ENCODE measurements at places on chromosomes 2 and 18. TPM values are rescaled to one million over a fixed set of nuclear protein-coding genes. Genes with fewer than 3 reads are reported as not detected.
A peak's percentile ranks its signal among the peaks of the same experiment; 100 is the strongest.

GRCh38 chr2:12341215-12341614 is 375.5 kb upstream of the TRIB2 start:
- DNase-seq: no peak

ERBB4 gene
- total RNA-seq: 0.32 TPM

BOLL gene
- not detected for total RNA-seq

KCNIP3 gene
- total RNA-seq: 4.5 TPM

DNA sequence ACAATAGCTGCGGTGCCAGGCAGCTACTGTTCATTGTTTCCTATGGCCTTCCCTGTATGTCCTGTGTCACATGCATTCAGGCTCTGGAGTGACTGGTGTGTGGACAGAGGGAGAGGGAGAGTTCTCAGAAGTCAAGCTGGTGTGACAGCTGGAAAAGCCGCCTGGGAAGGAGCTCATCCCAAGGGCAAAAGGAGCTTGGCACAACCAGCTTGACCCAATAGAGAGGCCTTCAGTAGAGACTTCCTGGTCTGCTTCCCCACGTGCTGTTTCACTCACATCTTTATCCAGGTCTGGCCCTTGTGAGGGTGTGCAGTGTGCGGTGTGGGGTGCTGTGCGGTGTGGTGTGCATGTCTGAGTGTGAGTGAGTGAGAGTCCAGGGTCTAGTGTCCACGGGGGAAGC is 11.1 kb upstream of the NT5DC4 start:
- no peak for DNase-seq

- no peak for DNase-seq
Observed at GRCh38 chr18:13549880-13550232, 176.5 kb downstream of the FAM210A start.

- DNase-seq: no peak
Observed at GRCh38 chr2:119248311-119248710, 24.7 kb downstream of the STEAP3 start.

DNA sequence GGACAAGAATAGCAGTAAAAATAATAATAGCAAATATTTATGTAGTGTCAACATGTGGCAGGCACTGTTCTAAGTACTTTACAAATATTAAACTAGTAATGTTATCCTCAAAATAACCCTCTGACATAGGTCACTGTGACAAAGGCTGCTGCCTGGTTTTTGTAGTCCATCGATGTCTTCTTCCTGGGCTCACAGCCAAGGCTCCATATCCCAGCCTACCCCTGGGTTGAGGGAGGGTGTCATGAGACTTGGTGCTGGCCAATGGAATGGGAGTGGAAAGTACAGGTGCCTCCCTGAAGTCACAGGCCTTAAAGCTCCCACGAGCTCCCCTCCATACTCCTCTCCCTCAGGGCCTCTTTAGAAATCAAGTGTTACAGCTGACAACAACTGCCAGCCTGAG is 159.3 kb downstream of the CYRIA start:
- DNase-seq: no peak

- DNase-seq: no peak
Observed at GRCh38 chr2:85662899-85663593, 5.0 kb downstream of the SFTPB start.

DCDC2C gene
- total RNA-seq: not detected

GRCh38 chr2:96556441-96557330 is 20.1 kb downstream of the ARID5A start:
- peak; percentile 71 for DNase-seq

GPN1 gene
- total RNA-seq: 39.5 TPM

DNA sequence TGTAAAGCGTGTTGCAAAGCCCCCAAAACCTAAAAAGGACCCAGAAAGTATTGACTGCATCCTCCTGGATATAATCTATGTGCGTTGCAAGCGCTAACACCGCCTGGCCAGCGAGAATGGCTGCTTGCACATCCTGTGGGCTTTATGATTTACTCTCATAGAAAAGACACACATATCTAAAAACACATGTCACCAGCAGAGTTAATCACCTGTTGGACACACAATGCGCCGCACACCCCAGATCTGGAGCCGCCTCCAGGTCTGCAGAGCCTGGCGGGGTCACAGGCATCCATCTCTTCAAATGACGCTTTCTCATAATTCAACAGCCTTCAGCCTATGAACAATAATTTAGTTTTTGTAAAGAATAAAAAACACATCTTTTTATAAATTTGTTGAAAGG is 186.5 kb downstream of the RTP5 start:
- no peak for DNase-seq

DNA sequence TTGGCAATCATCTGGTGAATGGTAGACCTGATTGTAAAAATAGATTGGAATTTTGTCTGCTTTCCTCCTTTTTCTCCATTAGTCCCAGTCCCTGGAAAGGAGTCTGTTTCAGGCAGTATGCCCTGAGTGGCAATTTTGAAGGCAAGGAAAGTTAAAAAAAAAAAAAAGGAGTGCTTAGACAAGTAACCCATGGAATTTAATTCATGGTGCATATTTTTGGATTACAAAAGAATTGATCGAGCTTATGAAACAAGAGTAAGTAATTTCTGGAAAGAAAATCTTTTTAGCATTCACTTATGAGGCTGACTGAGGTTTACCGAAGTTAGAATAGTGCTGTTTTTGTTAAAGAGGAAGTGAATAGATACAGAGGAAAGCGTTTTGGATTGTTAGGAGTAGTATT is 29.4 kb upstream of the TMEM178A start:
- no peak for DNase-seq

FAM110C gene
- 0.62 TPM for total RNA-seq

GRCh38 chr2:158024288-158024898 is 77.3 kb upstream of the UPP2 start:
- DNase-seq: peak; percentile 48

DNA sequence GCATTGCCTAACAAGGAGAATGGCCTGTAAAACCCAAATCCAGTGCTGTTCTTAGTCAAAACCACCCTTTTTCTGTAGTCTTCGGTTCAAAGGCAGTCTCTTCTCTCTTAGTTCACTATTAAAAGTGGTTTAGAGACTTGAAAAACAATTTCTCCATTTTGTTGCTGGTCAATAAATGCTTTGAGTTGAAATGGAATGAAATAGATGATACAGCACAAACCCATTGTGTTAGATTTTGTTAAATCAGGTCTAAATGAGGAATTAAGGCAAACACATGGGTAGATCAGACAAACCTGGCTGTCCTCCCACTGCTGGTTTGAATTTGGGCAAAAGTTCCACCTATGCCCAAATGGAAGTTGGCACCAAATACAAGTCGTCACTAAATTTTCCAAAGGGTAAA is 150.1 kb upstream of the SERTAD2 start:
- DNase-seq: no peak

GRCh38 chr18:55610506-55610905 is 22.5 kb upstream of the TCF4 start:
- DNase-seq: no peak

GRCh38 chr2:186129767-186130581 is 356.1 kb upstream of the ZC3H15 start:
- DNase-seq: peak; percentile 24

RAB6C gene
- not detected for total RNA-seq

GRCh38 chr2:178208817-178209216 is 14.5 kb downstream of the OSBPL6 start:
- DNase-seq: no peak

ANKRD36C gene
- 19.5 TPM for total RNA-seq

TUBA3E gene
- not detected for total RNA-seq

All from NCI-H460 (cell line).